ENCODE measurements at places on chromosomes 6 and 20. TPM values are rescaled to one million over a fixed set of nuclear protein-coding genes. Genes with fewer than 3 reads are reported as not detected.

Gene HLA-DQB1
- total RNA-seq = 5.3 TPM

Gene ME1
- 0.34 TPM for total RNA-seq

- H3K36me3 ChIP-seq = no peaks in the 10 kb centered on the region
- H3K4me1 ChIP-seq = no peaks in the 10 kb centered on the region
- no peaks in the 10 kb centered on the region for H3K27me3 ChIP-seq
- H3K4me3 ChIP-seq = no peak overlapping the region
- no peak for DNase-seq
Measured at GRCh38 chr6:95848717-95849116, 167.1 kb upstream of the FUT9 start.

- no peak overlapping the region for H3K4me3 ChIP-seq
- no peak for DNase-seq
- no peaks in the 10 kb centered on the region for H3K36me3 ChIP-seq
- no peaks in the 10 kb centered on the region for H3K27me3 ChIP-seq
Measured at GRCh38 chr6:84910906-84911607, 146.7 kb upstream of the TBX18 start.

- H3K27me3 ChIP-seq = no peaks in the 10 kb centered on the region
- H3K4me1 ChIP-seq = no peaks in the 10 kb centered on the region
- H3K27ac ChIP-seq = no peak overlapping the region
- no peak for DNase-seq
- no peak overlapping the region for H3K4me3 ChIP-seq
- no peaks in the 10 kb centered on the region for H3K36me3 ChIP-seq
Measured at GRCh38 chr6:144083172-144083571, 12.2 kb downstream of the SF3B5 start.

Gene RHAG
- not detected for total RNA-seq

Gene CDYL
- 38.7 TPM for total RNA-seq

- H3K36me3 ChIP-seq = no peaks in the 10 kb centered on the region
- H3K4me1 ChIP-seq = no peaks in the 10 kb centered on the region
- H3K27me3 ChIP-seq = no peaks in the 10 kb centered on the region
Measured at GRCh38 chr20:4109307-4109940, 94.1 kb upstream of the RNF24 start.
